KG1 (cell line): ENCODE measurements at places on chromosomes 6 and 20.

GRCh38 chr20:22305381-22305780 lies 279.0 kb downstream of the FOXA2 start:
- no peak for DNase-seq

DNA sequence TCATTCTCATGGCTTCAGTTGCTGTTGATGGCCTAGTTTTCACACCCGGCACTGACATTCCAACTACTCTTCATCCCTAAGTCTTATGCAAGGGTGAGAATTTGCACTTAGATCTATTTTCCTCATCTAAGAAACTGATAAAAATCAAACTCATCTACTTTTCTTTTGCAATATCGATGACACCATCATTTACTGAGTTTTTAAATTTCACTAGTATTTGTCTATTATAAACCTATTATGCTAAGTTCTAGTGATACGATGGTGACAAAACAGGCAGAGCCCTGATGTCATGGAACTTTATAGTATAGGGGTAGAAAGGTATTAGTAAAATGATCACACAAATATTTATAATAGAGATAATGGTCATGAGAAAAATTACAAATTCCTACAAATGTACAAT lies 167.9 kb upstream of the CITED2 start:
- DNase-seq, result no peak

DNA sequence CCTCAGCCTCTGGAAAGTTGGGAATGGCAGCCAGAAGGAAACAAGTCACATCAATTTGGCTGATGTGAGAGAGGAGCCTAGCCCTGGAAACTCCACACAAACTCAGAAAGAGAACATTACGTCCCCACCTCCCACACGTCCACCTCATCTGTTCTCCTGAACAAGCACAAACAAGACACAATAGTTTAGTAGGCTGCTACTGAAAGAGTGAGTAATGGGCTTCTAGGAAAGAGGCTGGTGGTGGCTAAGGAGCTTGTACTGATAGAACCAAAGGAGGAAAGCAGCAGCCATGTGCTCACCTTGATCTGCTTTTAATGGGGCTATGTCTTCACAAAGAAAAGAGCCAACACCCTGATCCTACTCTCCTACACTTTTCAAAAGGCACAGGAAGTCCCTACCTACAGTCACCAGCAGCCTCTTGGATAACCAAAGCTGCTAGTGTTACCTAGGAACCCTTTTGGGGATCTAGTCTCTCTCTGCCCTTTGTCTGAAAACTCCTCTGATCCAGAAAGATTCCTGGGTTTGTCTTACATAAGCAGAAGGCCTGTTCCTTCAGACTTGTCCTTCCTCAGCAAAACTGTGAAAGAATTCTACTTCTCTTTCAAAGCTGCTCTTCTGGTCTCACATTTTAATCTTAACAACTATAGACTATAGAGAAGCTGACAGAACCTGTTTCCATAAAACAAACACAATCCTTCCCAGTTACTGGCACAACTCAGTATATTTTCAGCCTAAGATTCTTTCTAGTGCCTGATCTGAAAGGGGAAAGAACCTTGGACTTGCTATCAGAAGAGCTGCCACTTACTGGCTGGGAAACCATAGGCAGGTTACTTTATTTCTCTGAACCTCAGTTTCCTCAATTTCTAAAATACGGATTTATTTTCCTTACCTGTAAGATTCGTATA lies 3.1 kb downstream of the PLAGL2 start:
- DNase-seq, result no peak

DNA sequence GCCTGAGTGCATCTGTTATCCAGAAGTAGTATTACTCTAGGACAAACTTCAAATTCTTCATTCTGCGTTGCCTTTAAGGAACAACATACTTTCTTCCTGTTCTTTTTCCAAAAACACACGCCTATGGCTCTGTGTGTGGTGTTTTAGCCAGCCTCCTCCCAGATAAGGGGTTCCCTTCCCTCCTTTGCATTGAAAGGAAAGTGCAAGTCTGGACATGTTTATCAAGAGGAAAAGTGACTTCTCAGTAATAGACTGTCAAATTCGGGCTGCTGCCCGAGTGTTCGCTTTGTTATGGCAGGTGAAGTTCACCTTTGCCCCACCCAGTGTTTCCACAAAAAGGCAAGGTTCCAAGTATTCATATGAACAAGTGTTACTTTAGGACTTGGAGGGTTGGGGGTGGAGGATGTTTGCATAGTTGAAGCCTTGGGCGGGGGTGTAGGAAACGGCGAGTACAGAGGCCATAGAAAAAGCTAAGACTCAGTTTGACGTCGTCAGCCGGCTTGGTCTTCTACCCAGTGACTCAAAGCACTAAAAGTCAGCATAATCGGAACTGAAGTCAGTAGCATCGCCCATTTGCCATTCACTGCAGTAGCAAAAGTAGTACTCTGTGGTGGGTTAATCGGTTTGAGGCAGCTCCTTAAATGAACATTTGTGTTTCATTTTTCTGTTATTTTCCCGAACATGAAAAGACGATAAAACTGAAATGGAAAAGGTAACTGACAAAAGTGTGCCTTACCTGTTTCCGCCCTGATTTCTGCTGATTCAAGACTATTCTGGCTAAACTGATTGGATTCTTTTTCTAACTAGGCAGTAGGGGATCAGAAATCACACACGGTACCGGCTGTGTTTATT lies 12.5 kb downstream of the PRDM1 start:
- no peak for DNase-seq

GRCh38 chr20:63490416-63490815 lies 8.5 kb downstream of the EEF1A2 start:
- DNase-seq, result no peak

DNA sequence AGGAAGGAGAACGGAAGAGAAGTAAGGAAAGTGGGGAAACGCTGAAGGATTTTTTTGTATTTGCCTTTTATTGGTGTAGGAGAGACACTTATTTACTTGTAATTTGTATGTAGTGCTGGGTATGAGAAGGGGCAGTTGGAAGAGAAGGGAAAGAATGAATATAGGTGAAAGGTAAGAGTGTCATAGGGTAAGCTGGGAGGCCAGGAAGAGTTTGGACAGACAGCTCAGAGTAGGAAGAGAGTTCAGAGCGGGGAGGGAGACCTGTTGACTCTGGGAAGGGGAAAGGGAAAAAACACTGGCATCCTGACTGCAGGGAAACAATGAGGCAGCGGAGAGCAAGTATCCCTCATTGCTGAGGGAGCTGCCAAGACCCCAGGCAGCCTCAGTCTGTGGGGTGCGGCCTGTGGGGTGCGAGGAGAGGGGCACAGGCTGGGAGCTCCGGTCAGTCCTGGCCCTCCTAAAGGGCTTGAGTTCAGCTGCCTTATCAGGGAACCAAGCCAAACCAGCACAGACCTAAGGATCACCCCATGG lies 3.1 kb downstream of the TRAF3IP2 start:
- no peak for DNase-seq

GRCh38 chr6:149963212-149963461 lies 606 bp upstream of the ULBP1 start:
- no peak for DNase-seq

DNA sequence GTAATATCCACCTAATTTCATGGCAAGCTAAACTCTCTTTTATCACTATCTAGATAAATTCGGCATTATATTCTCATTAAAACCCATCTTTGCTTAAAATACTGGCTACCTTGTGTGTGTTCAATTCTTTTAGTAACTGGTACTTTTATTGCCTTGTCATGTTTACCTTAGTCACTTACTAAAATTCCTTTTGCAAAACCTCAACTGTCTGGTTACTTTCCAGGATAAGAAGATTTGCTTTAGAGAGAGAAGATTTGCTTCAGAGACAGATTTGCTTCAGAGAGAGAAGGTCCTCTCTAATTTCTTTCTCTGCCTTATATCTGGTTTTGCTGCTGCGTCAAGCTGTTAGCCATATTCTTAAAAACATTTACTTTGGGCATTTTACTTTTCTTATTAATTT lies 151.5 kb upstream of the MLIP start:
- DNase-seq, result no peak

- DNase-seq, result no peak
Measured at GRCh38 chr6:37135835-37136694, 33.9 kb upstream of the PIM1 start.

DNA sequence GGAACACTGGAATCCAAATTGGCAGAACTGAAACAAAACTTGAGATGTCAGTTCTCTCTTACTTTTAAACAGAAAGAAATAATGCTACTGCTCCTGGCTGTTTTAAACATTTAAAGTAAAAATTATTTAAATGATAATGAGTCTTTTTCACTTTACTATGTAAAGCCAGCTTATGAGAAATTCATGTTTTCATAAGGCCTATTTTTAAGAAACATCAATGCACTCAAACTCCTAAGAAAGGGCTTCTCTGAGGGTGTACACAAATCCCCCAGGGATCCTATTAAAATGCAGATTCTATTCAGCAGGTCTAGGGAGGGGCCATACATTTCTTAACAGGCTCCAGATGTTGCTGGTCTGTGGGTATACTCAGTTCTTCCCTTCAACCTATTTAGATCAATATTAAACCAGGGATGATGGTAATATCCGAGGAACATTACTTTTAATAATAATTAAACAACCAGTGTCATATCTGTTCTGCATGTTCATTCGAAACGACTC lies 2.3 kb downstream of the FERMT1 start:
- DNase-seq, result no peak

- no peak for DNase-seq
Measured at GRCh38 chr6:52497652-52498408, 77.7 kb downstream of the EFHC1 start.

- no peak for DNase-seq
Measured at GRCh38 chr6:41577356-41578216, 31.4 kb downstream of the FOXP4 start.

- DNase-seq, result peak; percentile 7
Measured at GRCh38 chr6:53702316-53702715, 36.8 kb upstream of the KLHL31 start.

DNA sequence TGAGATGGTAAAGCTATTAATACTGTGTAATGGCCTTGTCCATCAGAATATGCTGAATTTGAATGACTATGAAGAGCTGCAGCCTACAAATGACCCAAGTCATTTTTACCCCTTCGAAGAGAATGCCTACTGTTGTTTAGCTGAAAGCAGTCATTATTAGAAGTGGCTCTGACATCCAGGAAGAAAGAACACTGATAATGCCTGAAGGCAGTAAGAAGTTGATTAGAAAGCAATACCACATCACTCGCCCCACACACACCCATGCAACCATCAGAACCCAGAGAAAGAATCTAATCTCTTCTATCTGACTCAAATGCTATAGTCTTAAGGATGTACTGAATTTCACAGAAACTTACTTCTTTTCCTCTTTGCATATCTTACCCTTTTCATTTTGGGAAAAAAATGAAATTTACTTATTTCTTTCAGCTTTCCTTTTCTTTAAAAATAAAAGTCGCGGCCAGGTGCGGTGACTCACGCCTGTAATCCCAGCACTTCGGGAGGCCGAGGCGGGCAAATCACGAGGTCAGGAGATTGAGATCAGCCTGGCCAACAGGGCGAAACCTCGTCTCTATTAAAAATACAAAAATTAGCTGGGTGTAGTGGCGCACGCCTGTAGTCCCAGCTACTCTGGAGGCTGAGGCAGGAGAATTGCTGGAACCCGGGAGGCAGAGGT lies 61.0 kb downstream of the ARHGAP18 start:
- DNase-seq, result no peak

DNA sequence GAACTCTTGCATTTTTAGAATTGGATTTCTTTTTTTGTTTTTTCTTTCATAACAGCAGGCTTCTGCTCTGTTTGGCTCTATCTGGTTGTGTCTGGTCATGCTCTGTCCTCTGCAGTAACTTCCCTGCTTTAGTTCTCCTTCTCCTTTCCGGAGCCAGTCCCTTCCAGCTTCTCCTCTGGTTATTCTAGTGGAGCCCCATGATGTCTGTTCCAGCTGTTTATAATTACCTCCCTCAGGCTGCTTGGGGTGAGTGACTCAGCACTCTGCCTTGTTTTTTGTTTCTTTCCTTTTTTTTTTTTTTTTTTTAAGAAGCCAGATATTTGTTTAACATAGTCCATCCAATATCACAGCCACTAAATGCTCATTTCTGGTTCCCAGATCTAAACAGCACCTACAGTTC lies 409.6 kb downstream of the MAFB start:
- DNase-seq, result no peak

GRCh38 chr20:15655295-15655874 lies 917.9 kb downstream of the KIF16B start:
- DNase-seq, result no peak

DNA sequence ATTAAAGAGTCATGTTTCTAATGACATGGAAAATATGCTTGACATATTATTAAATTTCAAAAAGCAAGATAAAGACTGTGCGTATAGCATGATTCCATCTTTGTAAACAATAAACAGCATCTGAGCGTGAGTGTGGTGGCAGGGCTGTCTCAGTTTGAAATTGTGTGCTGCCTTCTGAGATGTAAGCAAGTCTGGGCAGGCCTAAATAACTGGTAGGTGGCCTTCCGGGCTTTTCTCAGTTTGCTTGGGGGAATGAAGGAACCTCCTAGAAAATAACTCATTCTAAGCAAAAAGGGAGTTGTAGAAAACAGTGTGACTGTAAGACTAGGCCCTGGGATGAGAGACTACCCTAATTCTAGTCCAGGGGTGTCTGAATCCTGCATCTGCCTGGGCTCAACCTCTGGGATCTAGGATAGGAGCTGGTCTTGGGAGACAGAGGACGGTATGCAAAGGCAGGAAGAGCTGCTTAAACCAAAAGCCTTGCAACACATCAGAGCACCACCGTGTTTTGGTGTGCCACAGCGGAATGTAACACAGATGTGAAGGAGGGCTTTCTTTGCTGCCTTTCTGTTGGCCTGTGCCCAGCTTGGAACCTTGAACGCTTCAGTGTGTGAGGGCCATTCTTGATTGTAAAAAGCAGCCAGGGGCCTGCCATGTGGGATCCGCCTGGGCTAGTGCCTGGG lies 63.5 kb upstream of the L3MBTL3 start:
- no peak for DNase-seq

- DNase-seq, result no peak
Measured at GRCh38 chr6:93176070-93176469, 243.3 kb downstream of the EPHA7 start.

DNA sequence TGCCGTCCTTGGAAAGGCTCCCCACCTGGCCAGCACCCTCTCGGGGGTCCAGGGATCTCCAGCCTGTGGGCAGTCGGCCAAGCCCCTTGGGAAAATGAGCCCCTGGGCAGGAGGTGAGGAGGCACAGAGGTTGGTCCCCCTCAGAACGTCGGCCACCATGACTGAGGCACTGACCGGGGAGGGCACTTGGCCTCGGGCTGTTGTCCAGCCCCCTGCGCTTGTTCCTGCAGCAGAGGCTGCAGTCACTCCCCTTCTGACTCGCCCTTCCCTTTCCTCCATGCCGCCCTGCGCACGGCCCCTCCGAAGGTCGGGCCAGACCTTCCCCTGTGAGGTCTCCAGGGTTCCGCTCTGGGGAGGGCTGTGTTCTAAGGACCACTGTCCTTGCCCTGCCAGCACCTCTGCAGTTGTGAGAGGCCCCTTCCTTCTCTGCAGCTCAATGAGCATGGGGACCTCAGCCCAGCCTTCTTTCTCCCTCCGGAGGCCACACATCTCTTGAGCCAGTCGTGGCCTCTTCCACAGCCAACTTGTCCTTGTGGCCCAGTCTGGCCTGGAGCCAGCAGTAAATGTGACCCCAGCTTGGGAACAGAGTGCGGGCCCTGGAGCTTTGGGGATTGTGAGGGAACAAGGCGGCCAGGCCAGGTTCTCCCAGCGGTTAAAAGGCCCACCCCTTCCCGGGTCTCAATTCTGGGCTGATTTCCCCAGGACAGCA lies 195.5 kb downstream of the DLL1 start:
- no peak for DNase-seq
